ENCODE measurements at places on chromosomes 16 and 17.
A peak's percentile ranks its signal among the peaks of the same experiment; 100 is the strongest.

DNA sequence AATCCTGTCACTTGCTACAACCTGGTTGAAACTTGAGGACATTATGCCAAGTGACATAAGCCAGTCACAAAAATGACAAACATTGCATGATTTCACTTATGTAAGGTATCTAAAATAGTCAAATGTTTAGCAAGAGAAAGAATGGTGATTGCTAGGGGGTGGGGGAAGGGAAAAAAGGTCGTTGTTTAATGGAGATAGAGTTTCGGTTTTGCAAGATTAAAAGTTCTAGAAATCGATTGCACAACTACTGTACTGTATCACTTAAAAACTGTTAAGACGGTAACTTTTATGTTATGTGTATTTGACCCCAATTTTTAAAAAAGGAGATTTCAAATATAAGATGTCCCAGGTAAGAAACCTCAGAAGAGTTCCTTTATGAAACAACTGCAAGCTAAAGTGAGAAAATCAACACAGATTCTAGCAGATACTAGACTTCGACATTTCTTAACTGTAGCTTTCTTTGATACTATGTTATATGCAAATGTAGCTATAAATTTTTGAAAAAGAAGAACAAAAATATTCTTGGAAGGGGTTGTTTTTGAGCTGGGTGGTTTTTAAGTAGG lies 5.9 kb downstream of the MEOX1 start:
- DNase-seq = no peak

DNA sequence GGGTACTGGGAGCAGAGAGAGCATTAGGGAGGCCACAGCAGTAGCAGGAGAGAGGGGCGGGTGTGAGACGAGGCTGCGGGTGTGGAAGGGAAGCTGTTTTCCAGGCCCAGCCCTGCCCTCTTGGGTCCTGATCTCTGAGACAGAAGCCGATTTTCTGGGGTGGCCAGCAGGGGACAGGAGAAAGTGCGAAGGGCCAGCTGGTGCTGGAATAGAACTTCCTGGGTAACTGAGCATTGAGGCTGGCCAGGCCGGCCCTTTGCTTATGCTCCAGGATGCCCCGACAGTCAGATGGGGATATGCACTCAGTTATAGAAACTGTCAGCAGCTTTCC lies 804 bp downstream of the BTBD17 start:
- DNase-seq = no peak

DNA sequence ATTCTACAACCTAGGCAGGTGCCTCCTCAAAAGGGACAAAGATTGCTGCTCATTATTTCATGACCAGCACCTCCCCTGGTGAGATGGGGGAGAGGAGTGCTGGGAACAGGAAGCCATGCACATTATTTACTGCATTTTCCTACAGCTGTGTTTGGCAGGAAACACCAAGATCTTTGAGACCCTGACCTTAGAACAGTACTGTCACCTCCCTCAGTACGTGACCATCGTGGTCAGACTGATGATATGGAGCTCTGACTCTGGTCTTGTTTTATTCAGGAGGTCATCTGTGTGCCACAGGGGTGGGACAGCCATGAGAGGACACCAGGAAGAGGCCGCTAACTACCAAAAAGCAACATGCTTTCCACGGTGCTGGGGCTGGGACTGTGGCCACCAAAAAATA lies 37.4 kb downstream of the USP22 start:
- DNase-seq = no peak

DNA sequence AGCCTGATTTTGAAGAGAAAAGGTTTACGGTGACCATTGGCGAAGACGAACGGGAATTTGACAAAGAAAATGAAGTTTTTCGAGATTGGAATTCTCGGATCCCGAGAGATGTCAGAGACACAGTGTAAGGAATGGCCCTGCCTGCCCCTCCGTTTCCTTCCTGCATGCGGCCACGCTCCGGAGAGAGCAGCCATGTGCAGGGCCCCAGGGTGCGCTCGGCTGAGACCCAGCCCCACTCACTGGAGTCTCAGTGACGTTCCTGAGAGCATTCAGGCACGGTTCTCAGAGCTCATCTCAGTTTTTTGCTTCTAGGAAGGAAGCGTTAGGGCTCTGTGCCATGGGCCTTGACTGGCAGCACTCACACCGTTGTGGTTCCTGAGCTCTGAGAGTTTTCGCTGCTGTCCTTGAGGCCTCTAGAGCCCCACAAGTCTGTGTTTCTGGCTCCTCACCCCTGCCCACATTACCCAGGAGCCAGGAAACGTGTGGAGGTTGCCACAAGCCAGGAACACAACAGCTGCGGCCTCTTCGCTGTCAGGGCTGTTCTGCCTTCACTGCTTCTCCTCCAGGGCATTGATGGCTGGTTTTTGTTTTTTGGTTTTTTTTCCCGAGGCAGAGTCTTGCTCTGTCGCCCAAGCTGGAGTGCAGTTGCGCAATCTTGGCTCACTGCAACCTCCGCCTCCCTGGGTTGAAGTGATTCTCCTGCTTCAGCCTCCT lies 29.8 kb downstream of the ZC3H18 start:
- DNase-seq = no peak

GRCh38 chr17:64520359-64520758 lies 13.6 kb downstream of the CEP95 start:
- no peak for DNase-seq

DNA sequence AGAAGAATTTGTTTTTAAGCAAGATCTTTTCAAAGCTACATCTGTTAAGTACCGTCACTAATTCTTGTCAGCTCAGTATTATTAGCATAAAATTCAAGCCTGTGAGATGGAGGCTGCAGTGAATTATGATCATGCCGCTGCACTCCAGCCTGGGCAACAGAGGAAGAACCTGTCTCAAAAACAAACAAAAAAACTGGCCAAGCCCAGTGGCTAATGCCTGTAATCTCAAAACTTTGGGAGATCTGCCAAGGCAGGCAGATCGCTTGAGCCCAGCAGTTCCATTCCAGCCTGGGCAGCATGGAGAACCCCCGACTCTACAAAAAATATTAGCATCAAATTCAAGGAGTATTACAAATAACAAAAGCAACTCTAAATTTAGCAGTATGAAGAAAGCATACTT lies 88.0 kb downstream of the STXBP4 start:
- no peak for DNase-seq

GRCh38 chr16:50261160-50261706 lies 5.1 kb upstream of the ADCY7 start:
- DNase-seq = no peak

DNA sequence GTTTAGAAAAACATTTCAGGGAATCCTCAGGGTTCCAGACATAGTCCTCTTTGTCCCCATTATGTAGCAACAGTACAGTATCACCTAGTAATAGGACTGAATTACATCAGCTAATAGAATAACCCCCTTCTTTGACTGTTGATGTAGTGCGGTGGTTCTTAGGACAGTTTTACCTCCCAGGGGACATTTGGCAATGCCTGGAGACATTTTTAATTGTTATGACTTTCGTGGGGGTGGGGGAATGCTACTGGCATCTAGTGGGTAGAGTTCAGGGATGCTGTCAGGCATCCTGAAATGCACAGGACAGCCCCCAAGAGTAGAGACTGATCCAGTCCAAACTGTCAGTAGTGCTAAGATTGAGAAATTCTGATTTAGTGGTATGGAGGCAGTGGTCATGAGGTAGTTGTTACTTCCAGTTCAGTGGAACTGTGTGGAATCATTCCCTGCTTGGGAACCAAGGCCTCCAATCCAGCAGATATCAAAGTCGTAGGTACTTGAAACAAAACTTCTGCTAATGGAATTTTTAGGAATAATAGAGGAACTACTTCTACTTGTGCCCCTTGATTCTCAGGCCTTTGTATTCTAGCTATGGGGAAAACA lies 20.3 kb downstream of the NF1 start:
- DNase-seq = no peak

- DNase-seq = no peak
Observed at GRCh38 chr17:72590882-72591281, 470.1 kb downstream of the SOX9 start.

GRCh38 chr16:50173316-50173715 lies 20.2 kb downstream of the TENT4B start:
- DNase-seq = no peak

DNA sequence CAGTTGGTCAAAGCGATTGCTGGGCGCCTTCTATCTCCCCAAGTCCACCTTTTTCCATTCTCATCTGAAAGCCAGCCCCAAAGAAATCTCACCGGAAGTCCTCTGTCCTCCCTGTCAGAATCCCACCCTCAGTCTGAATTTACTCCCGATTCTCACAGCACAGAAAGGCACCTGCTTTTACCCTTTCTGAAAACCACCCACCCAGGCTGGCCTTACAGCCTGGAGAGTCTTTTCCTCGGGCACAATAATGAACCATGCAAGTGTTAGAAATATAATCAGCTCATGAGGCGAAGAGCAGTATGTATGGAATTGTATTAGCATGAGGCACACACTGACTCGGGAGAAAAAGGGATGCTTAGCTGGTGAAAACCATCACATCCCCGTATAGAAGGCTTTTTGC lies 1.2 kb upstream of the ZFHX3 start:
- DNase-seq = no peak

DNA sequence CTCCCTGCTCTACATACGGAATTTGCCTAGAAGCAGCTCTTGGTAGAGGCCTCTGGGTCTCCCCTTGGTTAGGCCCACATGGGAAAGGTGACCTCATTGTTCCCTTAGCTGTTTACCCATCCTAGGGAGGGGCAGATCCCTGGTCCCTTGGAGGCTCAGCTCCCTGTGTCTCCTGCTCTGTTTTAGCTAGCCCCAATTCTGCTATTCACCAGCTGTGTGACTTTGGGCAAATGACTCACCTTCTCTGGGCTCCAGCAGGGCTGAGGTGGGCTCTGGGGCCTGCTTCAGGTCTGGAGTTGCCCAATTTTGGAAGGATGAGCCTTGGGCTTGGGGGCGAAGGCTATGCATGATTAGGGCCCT lies 3.9 kb downstream of the ABCC3 start:
- no peak for DNase-seq

- no peak for DNase-seq
Observed at GRCh38 chr16:82523815-82524214, 103.0 kb upstream of the CDH13 start.

DNA sequence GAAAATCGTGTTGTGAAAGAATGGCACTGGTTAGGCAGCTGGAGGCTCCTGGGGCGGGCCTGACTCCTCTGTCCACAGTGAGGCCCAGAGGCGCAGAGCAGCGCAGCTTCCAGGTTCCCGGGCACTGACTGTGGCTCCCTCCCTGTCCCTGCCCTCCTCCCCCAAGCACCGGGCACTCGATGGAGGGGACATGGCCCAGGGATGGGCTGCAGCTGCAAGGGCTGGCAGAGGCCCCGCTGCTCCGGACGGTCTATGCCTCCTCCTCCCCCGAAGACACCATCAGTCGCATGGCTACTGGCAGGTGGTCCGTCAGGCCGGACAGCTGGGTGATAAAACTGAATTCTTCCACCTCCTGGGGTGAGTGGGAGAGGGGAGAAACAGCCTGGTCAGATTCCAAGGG lies 50.1 kb downstream of the PRMT7 start:
- no peak for DNase-seq

DNA sequence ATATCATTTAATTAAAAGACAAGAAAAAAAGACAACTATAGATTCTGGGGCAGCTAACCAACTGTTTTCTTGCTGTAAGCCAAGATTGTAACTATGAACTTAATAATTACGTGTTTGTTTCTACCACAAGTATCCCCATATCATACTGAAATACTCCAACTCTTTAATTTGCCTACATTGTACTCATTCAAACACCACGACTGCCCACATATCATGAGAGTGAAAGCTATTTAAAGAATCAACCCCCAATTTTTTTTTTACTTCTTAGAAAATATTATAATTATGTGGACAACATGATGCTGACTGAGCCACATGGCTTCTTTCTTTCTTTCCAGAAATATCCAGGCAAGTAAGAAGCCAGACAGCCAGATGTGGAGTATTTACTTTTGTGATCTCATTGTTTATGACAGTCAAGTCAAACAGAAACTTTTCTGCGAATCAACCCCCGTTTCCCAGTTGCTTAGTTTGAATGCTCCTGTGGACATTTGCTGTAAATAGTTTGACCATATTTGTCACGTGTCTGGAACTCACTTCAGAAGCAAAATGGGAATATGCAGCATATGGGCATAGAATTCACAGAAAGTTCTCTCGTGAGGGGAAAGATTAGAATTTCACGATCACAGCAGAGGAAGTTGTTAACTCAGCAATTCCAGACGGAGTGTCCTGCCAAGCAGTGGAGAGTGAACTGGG lies 126.8 kb upstream of the PSMD7 start:
- DNase-seq = peak; percentile 63

- DNase-seq = no peak
Observed at GRCh38 chr16:4341250-4341649, 9.9 kb downstream of the PAM16 start.

DNA sequence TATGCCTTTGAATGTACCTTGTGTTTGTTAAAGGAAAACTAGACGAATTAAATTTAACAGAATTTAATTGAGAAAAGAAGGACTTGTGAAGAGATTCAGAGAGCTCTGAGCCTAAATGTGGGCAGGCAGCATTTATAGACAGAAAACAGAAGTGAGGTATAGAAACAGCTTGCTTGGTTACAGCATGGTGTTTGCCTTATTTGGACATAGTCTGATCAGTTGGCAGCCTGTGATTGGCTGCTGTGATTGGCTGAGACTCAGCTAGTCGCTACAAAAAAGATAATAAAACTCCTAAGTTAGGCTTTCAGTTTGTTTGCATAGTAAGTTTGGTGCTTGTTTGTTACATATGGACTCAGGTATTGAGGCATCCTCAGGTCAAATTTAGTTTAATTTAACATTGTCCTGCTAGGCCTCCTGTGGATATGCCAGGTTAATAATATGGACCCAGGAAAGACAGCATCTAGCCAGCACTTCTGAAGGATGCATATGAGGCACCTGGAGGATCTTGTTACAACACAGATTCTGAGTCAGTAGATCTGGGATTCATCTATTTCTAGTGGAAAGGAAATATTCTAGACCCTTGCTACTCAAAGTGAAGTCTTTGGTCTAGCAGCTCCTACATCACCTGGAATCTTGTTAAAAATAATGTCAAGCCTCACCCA lies 43.4 kb downstream of the SLFN5 start:
- no peak for DNase-seq

GRCh38 chr16:10616419-10616755 lies 36.0 kb upstream of the EMP2 start:
- no peak for DNase-seq

GRCh38 chr17:5800646-5801045 lies 216.3 kb upstream of the NLRP1 start:
- no peak for DNase-seq

- DNase-seq = peak; percentile 31
Observed at GRCh38 chr16:24309258-24310142, 53.4 kb downstream of the CACNG3 start.

DNA sequence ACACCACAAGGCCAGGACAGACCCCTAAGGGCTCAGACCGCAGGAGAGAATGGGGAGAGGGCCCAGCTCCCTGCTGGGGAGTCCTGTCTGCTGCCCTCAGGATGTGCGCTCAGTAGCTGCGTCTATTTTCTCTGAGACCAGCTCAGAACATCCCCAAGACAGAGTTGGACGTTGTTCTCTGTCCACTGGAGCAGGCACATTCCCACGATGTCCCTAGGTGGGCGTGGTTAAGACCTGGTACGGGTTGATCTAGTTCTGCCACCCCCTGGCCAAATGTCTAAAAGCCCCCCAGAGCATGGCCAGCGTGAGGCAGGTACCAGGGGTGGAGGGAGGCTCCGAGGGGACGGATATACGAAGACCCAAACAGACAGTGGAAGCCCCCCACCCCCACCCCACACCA lies 842 bp upstream of the CALB2 start:
- no peak for DNase-seq

- DNase-seq = no peak
Observed at GRCh38 chr16:84884596-84885341, 65.0 kb downstream of the CRISPLD2 start.

- DNase-seq = peak; percentile 28
Observed at GRCh38 chr16:15777533-15778203, 79.2 kb downstream of the MYH11 start.
